ENCODE measurements at places on chromosomes 12 and 14.

DNA sequence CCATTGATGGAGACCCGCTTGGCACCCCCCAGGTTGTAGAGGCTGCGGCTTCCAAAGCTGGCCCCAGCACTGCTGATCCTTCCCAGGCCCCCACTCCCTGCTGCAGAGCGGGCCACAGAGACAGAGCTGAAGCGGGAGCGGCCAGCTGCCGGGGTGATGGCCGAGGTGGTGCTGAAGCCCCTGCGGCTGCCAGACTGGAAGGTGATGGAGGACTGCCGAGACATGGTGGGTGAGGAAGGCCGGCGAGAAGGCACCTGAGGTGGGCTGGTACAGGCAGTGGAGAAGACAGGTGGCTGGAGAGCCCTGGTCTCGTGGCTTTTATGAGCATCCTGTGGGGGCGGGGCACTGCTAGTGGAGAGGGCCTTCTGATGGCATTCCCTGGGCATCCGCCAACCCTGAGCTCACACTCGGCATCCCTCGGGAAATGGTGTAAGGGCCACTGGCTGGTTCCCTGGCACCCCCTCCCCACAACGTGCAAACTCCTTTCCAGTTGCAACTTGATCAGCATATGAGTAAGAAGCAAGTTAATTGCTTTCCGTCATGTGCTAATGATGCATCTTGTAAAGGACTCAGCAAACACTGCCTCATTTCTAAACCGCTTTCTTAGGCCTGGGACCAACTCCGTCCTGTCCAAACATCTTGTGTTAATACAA, at the start of gene KRT75:
Gene KRT75, minus strand, starts transcription at position 291 of the 653 bp plus-strand sequence. Its CDS starts 67 bp downstream, at position 224.
- no peak for DNase-seq

DNA sequence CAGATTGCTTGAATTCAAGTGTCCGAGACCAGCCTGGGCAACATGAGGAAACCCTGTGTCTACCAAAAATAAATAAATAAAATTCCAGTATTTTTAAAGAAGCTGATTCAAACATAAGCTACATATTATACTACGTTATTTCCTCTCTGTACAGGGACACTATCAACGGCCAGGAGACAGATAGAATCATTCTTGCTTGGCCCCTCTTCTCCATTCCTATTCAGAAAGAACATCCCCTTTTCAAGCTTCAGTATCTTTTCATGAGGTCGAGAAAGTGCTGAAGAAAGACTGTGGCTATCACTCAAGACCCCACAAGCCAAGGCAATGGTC, 314 bp upstream of the DHRS7 start:
- no peak for DNase-seq

DNA sequence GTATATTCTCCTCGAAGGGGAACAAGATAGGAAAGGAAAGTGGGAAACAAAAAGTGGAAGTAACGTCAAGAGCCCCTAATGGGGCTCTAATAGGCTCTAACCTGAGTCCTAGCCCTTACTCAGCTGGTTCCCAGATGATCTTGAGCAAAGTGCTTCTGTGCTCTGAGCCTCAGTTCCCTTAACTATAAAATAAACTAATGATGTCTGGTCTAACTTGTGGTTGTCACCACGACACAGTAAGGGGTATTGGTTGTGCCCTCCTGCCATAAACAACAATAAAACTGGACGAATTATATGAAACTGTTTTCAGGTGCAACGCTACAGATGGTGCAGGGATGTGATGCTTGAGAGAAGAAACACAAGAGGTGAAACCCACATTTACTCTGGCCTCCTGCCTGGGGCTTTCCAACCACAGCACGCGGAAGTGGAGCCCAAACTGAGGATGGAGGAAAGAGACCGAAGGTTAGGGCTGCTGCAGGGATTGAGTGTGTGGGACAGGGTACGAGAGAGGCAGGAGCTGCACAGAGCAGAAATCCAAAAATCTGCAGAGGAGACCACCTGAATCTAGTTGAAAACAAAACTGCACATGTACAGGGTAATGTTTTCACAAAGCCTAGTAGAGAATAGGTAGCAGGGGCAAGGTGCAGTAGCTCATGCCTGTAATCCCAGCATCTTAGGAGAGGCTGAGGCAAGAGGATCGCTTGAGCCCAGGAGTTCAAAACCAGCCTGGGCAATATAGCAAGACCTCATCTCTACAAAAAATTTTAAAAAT, 45.6 kb upstream of the BCL2L14 start:
- DNase-seq, result no peak

DNA sequence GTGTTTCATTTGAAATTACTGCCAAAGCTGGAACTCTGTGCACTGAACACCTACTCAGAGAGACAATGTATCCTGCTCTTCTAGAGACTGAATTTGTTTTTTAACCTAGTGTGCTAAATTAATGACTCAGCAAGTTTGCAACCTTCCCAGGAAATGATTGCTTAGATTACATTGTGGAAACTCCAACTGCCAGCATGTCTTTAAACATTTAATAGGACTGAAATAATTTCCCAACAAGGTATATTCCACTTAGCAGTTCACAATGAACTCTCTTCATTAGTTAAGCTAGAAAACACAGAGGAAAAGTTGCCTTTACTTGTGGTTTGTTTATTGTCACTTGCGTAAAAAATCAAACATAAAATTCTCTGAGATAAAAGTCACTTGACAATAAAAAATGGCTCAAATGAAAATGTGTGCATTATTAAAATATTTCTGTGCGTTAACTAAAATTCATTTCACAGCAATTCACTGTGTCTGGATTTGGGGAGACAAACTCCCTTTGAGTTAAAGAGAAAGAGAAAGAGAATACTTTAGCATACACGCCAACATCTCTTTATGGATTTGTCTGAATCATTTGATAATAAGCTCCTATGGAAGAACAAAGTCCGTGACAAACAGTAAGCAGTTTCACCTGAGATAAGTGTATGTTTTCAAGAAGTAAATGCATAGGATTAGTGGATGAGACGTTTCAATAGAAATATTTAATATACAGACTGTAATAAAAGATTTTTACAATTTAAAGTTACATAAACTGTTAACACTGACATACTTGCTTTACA, 284.0 kb downstream of the PRKD1 start:
- no peak for DNase-seq

DNA sequence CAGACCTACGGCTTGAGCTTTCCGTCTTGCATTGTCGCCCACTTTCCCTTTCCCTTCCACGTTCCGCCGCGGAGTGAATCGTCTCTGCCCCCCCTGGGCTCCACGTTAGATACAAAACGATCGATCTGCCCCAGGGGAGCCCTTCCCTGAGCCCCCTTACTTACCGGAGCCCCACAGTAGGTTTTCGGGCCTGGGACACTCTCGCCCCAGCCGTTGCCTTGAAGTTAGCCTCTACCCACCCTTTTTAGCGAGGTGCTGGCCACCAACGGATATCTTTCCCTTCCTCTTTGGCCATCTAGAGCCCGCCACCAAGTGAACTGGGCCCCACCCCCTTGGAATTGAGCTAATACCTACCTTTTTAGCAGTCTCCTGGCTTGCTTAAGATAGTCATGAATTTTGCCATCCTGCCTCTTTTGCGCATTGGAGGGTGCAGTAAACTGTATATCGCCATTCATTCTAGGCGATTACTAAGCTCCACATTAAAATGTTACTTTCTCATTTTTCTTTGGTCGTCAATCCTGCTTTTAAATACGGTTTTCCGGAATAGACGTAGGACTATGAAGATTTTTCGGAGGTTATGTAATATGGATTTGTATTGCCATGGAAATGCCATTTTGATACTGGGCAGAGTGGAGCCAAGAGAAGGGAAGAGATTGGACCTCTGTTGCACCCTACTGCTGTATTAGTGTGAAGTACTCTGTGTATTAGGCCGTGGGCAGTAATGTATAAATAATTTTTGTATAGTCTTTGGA, 764 bp downstream of the RBM25 start:
- DNase-seq, result no peak

- DNase-seq, result no peak
Observed at GRCh38 chr14:53330441-53330840, 177.3 kb upstream of the DDHD1 start.

DNA sequence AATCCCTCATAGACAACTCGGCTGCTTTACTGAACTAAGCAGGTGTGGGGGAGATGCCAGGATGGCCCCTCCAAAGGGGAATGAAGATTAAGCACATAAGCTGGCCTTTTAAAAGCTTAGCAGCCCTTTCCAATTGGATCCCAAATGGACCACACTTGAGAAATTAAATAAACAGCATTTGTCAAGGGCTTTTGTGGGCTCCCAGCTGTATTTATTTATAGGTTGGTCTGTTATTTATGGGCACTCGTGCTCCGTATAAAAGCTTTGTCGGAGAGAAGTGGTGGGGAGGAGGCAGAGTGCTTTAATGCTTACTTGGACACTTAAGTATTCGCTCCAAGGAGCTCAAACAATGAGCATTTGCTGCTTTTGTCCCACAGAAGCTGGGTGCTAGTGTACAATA, 580.2 kb downstream of the MED13L start:
- DNase-seq, result no peak

DNA sequence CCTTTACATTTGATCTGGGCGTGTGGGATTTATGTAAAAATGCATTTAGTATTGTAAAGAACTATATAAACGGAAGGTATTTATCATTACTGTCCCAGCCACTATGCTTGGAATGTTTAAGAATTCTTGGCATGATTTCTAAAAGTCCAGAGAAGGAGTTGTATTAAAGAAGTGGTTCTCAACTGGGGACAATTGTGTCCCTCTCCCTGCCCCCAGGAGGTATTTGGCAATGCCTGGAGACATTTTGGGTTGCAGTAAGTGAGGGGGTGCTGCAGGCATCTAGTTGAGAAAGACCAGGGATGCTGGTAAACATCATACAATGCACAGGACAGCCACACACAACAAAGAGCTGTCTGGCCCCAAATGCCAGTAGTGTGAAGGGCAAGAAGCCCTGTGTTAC, 7.2 kb downstream of the SLC38A1 start:
- DNase-seq, result no peak

GRCh38 chr12:84604551-84604950, 308.0 kb downstream of the SLC6A15 start:
- DNase-seq, result no peak

DNA sequence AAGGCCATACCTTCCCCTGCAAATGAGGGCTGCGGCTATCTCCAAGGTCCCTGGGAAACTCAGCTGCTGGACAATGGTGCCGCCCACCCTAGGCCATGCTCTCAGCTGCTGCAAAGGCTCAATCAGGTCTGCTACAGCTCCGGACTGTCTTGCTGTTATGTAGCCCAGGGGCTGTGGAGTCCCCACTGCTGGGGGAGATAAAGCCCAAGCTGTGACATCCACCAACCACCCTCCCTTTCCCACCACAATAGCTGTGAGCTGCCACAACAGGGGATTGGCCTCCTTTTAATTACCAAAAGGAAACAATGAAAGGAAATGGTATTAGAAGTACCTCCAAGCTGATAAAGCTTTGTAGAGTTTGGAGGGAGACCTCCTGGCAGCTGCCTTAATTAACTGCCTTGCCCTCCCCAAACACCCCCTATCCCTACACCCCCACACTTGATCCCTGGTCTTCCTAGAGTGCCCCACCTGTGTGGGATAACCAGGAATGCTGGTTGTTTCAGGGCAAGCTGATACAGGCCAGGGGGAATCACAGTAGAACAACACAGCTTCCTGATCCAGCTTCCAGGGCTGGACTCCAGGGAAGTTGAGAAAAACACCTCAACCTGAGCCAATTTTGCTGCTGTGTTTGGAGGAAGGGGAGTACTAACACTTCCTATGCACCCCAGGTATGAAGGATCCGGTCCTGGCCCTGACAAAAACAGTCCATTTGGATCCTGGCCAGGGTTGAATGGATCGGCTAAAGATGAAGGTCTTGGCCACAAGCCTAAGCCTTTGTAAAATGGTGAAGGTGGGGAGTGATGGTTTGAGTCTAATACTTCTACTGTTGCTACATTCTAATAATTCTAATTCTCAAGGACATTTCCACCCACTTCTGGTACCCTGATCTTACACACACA, at the start of gene VWF:
Gene VWF, minus strand, starts transcription at position 260 of the 899 bp plus-strand sequence. CDS start 1,474 bp downstream, outside the sequence.
- no peak for DNase-seq

GRCh38 chr12:57219205-57219992, 2.8 kb downstream of the NXPH4 start:
- no peak for DNase-seq

DNA sequence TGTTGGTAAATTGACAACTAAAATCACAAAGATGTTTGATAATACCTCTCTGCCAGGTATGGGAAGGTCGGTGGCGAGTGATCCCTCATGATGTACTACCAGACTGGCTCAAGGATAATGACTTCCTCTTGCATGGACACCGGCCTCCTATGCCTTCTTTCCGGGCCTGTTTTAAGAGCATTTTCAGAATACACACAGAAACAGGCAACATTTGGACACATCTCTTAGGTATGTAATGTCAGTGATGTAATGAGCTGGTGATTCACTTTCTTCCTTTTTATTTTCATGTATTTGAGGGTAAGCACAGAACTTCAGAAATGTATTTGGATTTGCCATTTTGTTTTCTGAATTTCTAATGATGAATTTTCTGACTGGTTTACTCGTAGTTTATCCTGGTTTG, 42.6 kb upstream of the LRTM2 start:
- DNase-seq, result no peak

DNA sequence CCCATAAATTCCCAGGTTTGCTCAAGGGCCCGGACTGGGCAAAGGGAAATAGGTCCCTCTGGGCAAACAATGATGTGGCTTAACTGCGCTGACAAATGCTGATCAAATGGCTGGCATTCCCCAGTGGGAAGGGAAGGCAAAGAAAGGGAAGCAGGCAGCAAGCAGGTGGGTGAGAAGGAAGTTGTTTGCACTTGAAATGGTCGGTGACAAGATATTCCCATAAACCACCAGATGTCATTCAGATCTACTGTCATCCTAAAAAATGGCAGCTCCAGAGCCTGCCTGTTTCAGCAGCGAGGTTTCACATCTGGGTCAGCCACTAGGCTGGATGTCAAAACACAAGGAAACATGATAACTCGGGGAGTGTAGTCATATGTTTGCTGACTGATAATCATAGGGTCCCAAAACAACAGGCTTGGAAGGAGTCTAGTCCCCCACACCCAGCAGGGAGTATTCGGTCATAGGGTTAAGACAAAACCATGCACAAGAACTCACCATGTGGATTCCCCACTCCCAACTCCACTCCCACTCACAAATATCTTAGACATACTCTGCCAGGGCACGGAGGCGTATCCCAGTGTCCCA, 37.9 kb upstream of the MDM1 start:
- DNase-seq, result no peak

All from stimulated activated CD4-positive, alpha-beta T cell treated with anti-CD3 and anti-CD28 coated beads, Interleukin-4, amount 100 ng/mL, for 48 hours (primary cell).